ENCODE measurements at places on chromosomes 16 and 17.

- DNase-seq = no peak
These were observed 302.7 kb downstream of the MAP2K6 start for GRCh38 chr17:69717214-69717613.

DNA sequence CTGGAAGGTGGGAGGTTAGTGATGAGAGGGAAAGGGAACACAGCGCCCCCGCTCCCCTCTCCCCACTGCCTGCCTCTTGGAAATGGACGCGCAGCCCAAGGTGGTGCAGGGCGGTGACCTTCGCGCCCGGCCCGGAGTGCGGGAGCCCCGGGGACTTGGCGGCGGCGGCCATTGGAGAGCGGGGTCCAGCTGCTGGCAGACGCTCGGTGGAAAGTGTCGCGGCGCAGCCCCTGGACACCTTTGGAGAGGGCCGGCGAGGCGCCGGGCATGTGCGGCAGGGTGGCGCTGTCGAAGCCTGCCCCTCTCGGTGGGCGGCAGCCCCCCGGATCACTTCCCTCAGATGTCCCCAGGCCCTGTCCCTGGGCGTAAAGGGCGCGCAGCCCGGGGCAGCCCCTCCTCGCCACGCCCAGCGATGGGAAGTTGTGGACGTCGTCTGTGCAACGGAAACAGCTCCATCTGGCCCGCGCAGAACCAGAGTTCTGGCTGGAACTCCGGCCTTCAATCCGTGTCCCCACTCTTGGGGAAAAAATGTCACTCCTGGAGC lies 16.7 kb downstream of the SALL1 start:
- no peak for DNase-seq

DNA sequence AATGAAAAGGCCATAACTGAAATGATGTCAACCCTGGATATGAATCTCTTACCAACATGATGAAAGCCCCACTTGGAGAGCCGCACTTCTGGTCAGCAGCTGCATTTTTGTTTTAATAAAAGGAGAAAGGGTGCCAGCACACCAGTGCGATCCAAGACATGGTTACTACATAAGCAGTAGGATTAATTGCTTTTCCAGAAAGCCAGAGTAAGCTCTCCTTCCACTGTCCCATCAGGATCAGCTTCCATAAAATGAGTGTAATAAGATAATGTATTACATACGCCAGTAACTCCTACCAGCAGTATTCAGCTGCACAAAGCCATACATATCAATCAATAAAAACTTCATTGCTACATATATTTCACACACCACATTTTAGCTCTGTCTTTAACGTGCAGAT lies 26.3 kb upstream of the NACA2 start:
- DNase-seq = no peak

DNA sequence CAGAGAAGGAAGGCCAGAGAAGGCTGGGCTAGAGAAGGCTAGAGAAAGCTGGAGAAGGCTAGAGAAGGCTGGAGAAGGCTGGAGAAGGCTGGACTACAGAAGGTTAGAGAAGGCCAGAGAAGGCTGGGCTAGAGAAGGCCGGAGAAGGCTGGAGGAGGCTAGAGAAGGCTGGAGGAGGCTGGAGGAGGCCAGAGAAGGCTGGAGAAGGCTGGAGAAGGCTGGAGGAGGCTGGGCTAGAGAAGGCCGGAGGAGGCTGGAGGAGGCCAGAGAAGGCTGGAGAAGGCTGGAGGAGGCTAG lies 6.4 kb upstream of the OGFOD3 start:
- DNase-seq = no peak

- DNase-seq = no peak
These were observed 42.7 kb downstream of the ADGRG5 start for GRCh38 chr16:57585051-57585687.

GRCh38 chr17:49393491-49394255 lies 21.0 kb downstream of the PHB1 start:
- no peak for DNase-seq

GRCh38 chr16:29736112-29736511 lies 9.7 kb downstream of the C16orf54 start:
- no peak for DNase-seq

GRCh38 chr17:66966704-66967418 lies 2.4 kb downstream of the CACNG4 start:
- DNase-seq = no peak

DNA sequence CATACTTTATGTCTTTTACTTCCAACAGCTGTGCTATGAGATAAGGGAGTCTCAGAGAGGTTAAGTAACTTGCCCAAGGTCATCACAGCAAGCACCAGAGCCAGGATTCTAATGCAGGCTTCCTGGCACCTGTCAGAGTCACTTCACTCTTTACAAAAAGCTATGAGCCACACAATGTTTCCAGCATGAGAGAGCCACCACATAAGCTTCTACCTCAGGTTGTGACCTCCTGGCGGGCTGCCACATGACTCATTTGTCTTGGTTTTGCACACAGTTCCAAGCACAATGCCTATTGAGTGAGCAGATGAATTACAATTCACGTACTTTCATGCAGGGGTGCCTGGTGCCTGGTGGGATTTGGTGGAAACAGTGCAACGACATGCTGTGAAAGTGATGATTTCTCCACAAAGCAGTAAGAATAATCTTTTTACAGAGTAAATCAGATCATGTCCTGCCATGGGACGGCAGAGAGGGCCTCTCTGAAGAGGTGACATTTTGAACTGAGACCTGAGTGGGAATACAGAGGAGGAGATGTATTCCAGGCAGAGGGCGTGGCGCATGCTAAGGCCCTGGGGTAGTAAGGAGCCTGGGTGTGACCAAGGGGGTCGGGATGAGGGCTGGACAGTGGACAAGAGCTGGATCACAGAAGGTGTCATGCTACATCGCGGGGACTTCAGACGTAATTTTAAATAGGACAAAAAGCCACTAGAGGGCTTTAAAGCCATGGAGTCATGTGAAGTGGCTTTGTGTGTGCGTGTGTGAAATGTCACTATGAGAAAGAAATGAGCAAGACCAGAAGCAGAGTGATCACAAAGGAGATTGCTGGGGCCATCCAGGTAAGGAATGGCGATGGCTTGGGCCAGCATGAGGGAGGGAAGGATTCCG lies 53.4 kb downstream of the CACNG3 start:
- DNase-seq = no peak

- no peak for DNase-seq
These were observed 3.1 kb downstream of the BAIAP2 start for GRCh38 chr17:81037798-81038733.

- DNase-seq = no peak
These were observed 729 bp downstream of the ADORA2B start for GRCh38 chr17:15945527-15946191.

DNA sequence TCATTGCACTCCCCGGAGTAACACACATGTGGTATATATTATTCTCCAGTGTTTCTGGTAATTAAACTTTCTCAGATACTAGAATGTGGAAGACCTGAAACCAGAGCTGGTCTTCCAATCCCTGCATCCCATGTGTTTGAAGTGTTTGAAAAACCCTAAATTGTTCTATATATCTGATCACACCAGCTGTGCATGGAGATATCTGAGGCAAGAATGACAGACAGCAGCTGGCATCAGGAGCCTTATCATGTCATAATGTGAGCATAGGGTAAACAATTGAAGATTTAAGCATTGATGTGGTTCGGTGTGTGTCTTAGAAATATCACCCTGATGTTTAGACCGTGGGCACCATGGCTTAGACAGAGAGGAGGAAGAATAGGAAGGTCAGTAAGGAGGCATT lies 251.0 kb downstream of the CDH11 start:
- DNase-seq = no peak

DNA sequence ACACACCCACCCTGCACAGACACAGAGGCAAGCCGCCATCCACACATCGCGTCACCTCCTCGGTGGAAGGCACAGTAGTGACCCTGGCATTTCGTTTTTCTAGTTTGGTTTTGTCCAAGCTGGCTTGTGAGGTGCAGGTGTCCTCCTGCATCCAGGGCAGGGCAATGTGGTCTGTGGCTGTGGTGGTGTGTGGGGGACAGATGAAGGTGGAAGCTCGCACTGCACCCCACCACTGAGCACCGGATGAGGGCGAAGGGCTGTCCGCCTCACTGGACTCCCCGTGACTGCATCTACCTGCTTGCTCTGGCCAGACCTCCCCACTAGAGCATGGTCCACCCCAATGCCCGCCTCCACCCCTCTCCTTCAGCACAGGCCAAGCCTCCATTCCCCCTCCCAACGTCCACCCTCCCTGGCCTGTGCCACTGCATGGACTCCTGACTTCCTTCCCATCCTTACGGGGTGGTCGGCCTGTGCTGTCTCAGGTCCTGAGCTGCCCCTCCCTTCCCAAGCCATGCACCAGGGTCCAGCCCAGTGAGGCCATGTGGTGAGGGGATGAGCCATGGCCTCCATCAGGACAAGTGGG lies 78.8 kb upstream of the CBX4 start:
- DNase-seq = no peak

- DNase-seq = no peak
These were observed 82.3 kb downstream of the ARHGAP23 start for GRCh38 chr17:38510421-38511149.

DNA sequence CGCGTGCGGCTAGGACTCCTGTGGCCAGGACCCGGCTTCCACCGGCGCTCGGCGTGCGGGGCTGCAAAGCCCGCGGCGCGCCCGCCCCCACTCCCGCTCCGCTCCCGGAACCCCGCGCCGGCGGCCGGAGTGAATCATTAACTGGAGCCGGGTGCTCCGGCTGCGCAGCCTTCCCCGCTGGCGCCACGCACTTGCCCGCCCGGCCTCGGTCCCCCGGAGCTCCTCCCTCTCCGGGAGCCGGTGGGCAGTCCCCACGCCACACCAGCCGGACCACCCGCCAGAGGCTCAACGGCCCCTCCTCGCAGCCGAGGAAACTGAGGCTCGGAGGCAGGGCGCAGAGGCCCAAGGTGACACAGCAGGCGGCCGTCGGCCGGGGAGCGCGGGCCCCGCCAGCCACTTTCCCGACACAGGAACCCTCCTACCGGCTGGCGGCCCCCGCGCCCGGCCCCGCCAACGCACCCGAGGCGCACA lies 580 bp downstream of the BCAR1 start:
- no peak for DNase-seq

DNA sequence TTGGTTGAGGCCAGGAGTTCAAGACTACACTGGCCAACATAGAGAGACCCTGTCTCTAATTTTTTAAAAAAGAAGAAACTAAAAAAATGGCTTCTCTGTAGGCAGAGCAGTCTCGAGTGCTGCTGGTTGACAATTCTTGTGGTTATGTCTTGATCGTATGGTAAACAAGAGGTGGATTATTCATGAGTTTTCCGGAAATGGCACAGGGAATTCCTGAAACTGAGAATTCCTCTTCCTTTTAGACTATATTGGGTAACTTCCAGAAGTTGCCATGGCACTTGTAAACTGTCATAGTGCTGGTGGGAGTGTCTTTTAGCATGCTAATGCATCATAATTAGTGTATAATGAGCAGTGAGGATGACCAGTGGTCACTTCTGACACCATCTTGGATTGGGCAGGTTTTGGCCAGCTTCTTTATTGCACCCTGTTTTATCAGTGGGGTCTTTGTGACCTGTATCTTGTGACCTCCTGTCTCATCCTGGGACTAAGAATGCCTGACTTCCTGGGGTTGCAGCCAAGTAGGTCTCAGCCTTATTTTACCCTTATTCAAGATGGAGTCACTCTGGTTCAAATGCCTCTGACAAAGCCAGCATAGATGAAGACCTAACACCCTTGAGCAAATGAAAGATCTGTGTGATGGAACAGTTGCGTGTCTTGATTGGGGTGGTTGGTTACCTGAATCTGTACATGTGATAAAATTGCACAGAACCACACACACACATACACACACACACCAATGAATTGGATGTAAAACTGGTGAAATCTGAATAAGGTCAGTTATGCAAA lies 30.2 kb downstream of the BMERB1 start:
- DNase-seq = no peak

- DNase-seq = peak; percentile 5
These were observed 721 bp upstream of the WWOX start for GRCh38 chr16:78098595-78099270.

DNA sequence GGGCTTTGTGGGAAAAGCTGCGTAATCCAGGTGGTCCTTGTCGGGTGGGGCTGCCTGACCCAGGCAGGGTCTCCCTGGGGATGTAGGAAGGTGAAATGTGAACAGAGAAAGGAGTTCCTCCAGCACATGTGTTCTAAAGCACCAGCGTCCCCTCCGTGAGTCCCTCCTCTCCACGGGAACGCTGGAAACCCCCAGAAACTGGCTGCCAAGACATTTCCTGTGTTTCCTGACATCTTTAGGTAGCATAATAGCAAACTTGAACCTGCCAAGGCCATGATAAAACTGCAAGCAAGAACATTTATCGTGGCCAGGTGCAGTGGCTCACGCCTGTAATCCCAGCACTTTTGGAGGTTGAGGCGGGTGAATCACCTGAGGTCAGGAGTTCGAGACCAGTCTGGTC lies 12.6 kb upstream of the PYDC1 start:
- no peak for DNase-seq

- no peak for DNase-seq
These were observed at the start of gene CLDN6 for GRCh38 chr16:3017794-3018506. TSS of gene CLDN6 (minus strand) at chr16:3018183. CDS start at chr16:3016021, 2,162 bp downstream.

DNA sequence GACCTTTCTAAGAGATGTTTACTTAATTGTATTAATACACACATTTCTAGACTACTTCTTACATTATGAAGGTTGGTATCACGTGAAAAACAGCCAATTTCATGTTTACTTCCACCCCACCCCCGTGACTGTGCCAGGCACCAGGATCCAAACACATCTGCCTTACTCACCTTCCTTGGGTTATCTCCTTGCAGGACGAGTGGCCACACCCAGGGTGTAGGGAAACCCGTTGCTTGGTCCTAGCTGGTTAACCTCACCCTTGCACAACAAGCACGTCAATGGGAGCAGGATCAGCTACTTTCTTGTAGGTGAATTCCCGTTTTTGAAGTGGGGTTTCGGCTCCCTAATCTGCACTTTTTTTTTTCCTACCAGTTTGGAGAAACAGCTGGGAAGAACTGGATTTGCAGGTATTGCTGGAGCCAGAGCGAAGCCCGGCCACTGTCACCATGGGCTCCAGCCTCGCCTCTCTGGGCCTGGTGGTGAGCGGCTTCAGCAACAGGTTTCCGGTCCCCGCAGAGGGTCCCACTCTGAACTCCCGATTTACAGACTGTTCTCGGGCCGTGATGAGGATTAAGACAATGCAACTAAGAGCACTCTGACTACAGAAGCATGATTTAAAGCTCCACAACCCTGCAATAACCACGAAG lies 2.1 kb upstream of the UBB start:
- DNase-seq = no peak

DNA sequence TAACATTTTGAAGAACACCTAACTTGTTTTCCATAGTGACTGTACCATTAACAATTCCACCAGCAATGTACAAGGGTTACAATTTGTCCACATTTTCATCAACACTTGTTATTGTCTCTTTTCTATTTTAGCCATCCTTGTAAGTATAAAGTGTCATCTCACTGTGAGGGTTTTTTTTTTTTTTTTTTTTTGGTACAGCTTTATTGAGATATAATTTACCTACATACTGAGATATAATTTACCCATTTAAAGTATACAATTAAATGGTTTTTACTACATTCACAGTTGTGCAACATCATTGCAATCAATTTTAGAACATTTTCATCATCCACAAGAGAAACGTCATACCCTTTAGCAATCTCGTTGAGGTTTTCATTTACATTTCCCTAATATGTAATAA lies 17.9 kb upstream of the TMIGD1 start:
- no peak for DNase-seq

- no peak for DNase-seq
These were observed 14.2 kb downstream of the SLC7A5 start for GRCh38 chr16:87854907-87855683.

- no peak for DNase-seq
These were observed 19.5 kb upstream of the CLTC start for GRCh38 chr17:59600169-59600568.

GRCh38 chr16:12257926-12258561 lies 281.5 kb downstream of the SNX29 start:
- DNase-seq = no peak
